ENCODE measurements at places on chromosomes 5 and 9.

DNA sequence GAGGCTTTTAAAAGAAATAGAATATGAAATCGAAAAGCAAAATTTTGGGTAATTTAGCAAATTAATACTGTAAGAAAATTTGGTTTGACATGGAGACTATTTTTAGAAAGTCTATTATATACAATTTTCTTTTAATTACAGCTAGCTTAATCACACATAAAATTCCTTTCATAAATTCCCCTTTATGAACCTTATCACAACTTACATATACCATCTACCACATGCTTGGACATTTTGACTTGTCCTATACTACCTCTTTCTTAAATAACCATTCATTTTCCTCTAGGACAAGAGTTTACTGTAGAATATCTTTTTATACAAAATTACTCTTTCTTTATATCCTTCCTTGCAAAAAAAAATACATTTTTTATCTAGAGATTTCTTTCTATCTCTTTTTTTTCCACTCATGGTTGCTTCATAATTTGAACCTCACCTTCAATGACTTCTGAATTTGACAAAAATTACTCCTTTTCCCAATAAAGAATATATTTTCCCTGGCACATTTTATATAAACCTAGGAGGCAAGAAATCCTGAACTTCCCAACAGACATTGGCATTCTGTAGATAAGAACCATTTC is 34.0 kb upstream of the SYK start:
- no peak for DNase-seq

- DNase-seq: no peak
These were observed 232.5 kb downstream of the GABRB2 start for GRCh38 chr5:161314033-161314432.

DNA sequence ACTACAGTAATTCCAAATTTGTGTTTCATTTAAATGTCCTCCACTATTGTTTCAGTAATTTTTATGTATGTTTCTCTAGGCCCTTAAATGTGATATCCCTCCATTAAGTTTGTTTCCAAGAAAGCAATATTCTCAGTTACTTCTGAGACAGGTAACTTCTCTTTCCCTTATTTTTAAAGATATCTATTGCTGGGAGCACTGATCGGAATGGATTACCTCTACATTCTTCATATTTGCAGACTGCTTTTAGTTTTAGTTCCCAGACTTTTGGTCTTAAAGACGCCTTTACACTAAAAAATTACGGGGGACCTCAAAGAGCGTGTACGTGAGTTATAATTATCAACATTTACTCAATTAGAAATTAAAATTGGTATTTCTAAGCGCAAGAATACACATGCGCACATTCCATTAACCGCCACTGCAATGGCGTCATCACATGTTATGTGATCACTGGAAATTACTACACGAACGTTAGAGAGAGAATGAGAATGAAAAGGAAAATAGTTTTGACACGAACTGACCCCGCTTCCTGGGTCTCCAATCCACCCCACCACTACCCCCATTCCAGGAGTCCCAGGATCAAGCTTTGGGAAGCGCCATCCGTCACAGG is 519 bp upstream of the RAD50 start:
- DNase-seq: no peak

DNA sequence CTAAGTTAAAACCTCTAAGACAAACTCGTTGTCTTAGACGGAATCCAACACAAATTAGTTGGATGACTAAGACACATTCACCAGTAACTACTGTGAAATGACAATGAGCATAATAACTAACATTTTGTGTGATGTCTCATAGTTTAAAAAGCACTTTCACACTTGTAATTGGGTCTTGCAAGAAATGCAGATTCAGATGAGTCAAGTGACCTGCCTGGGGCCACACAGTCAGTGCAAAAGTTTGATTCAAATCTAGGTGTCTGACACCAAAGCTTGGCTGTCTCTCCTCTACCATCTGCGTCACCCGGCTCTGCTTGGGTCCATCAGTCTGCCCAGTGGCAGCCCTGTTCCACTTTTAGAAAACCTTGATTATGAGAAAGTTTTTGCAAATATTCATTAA is 143.7 kb downstream of the TTLL11 start:
- DNase-seq: no peak

GRCh38 chr9:137467161-137467581 is 8.0 kb upstream of the NSMF start:
- DNase-seq: no peak

- no peak for DNase-seq
These were observed 31.2 kb downstream of the KCNMB1 start for GRCh38 chr5:170357955-170358444.

- DNase-seq: no peak
These were observed 4.8 kb downstream of the RAD50 start for GRCh38 chr5:132561601-132562000.

DNA sequence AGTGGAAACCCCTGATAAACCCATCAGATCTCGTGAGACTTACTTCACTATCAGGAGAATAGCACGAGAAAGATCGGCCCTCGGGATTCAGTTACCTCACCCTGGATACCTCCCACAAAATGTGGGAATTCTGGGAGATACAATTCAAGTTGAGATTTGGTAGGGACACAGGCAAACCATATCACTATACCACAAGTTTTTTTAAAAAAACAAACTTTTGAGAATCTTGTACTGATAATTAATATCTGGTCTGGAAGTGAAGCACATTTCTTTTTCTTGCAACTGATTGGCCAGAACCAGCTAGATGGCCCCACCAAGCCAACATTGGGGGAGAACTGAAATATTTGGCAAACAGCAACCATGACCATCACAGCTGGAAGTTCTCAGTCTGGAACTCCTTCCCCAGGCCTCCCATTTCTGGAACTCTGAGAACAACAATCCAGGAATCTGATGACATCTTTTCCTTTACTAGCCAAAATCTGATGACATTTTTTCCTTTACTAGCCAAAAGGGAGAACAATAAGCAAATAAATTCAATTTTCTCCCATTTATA is 51.8 kb upstream of the CDKN2B start:
- no peak for DNase-seq

DNA sequence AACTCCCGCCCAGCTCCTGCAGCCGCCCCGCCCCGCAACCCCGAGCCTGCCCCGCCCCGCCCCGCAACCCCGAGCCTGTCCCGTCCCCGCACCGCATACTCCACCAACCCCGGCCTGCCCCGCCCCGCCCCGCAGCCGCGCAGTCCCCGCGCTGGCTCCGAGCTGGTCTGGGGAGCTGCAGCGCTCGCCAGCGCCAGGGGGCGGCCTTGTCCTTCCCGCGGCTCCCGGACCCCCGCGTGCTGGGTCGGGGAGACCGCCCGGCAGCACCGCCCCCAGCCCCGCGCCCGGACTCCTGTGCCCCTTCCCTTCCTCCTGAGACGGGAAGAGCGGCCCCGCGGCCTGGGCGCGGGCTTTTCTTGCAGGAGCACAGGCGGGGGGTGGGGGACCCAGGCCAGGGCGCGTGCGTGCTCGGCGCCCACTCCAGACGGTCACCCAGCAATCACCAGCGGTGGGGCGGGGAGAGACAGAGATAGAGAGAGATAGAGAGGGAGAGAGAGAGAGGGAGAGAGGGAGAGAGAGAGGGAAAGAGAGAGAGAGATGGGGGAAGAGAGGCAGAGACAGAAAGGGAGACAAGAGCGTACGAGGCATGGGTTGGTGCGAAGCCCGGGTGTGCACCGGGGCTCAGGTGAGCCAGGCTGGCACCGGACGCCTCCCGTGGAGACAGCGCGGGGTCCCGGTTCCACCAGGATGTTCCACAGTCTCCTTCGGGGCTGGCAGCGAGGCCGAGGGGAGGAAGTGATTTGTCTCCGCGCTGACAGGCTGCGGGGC is 14.7 kb upstream of the TMEM250 start:
- no peak for DNase-seq

DNA sequence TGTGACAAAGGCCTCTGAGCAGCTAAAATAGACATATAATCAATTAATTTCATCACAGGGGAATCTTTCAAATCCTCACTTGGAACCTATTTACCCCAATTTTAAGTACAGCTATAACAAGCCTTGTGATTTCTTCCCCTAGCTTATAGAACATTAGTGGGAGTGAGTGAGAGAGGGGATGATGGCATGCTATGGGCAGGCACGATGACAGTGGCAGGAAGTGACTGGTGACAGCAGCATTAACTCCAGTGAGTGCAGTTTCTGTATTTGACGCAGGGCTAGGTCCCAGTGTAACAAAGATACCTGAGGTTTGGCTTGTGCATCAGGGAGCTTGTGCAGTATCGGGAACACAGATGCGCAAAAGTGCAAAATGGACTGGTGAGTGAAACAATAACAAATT is 54.1 kb downstream of the NPR3 start:
- DNase-seq: no peak

GRCh38 chr5:157994906-157995519 is 136.1 kb upstream of the CLINT1 start:
- DNase-seq: peak; percentile 8

DNA sequence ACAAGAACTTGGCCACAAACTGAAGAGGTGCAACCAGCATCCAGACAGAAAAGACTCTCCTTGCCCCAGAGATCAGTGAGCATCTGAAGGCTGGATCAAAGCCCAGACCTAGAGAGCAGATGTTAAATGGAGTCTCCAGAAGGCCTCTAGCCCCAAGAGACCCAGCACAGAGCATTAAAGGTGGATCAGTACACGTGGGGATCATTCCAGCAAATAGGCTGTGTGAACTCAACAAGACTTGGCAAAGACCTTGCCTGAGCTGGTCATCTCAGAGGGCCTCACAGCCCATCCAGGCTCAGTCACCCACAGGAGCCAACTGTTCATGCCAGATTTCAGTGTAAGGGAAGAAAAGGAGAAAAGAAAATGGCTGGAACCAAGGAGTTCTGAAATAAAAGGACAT is 214.0 kb downstream of the ENC1 start:
- DNase-seq: no peak

GRCh38 chr9:655875-656274 is 185.6 kb upstream of the DMRT1 start:
- no peak for DNase-seq

GRCh38 chr9:18256568-18256967 is 217.4 kb upstream of the ADAMTSL1 start:
- DNase-seq: no peak

GRCh38 chr9:93302586-93303257 is 118.8 kb downstream of the WNK2 start:
- DNase-seq: peak; percentile 24

DNA sequence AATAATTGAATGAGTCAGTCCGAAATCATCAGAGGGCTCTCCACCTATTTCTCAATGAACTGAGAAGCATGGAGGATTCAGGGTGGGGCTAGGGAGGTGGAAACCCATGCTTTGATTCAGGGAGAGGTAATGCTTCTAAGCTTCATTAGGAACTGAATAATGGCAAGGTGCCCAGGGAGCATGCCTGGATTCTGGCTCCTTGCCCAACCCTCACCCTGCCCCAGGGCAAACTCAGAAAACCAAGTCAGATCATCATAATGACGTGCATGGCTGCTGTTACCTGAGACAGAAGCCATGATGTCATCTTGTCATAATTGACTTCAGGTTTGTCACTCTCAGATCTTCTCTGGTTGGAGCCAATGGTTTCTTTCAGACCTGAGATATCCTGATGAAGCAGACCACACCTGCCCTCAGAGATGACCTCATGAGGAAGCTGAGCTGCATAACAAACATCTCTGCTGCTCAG is 199.6 kb downstream of the SYK start:
- no peak for DNase-seq

- DNase-seq: no peak
These were observed 102.0 kb upstream of the TSLP start for GRCh38 chr5:110969502-110969901.

GRCh38 chr5:175590471-175590881 is 67.4 kb upstream of the HRH2 start:
- DNase-seq: no peak

DNA sequence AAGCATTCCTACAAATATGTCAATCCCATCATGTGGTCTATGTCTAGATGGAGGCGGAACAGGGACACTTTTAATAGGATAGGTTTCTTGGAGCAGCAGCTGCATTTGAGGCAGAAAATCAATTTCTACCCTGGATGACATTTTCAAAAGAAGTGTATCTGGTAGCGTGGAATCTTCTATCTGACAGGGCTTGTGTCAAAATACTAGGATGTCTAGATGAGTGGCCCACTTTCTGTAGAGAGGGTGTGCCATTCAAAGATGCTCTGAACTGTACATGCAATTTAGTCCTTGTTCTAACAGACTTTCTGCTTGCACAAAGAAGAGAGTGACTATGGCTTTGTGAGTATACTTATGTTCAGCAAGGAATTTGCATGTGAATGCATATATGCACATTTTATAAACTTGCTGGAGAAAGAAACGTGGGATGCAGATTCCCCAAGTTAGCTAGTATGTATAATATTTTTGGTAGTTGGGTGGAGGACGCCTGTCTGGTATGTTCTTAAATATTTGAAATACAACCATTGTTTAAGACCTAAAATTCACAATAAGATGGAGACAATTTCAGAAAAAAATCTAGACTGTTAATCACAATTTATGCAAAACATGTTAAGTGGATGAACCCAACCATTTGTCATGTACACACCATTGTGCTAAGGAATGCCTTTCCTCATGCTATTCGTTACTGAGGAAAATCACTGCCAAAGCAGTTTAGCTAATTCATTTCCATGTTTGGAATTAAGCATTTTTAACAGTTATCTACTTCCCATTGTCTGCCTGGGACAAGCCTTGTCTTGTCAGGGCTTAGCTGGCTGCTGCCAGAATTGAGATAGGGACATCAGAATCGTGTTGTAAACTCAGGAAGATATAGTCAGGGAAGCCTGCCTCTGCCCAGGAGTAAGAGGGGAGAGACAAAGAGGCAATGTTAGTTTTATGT is 129.1 kb upstream of the MEF2C start:
- DNase-seq: no peak

DNA sequence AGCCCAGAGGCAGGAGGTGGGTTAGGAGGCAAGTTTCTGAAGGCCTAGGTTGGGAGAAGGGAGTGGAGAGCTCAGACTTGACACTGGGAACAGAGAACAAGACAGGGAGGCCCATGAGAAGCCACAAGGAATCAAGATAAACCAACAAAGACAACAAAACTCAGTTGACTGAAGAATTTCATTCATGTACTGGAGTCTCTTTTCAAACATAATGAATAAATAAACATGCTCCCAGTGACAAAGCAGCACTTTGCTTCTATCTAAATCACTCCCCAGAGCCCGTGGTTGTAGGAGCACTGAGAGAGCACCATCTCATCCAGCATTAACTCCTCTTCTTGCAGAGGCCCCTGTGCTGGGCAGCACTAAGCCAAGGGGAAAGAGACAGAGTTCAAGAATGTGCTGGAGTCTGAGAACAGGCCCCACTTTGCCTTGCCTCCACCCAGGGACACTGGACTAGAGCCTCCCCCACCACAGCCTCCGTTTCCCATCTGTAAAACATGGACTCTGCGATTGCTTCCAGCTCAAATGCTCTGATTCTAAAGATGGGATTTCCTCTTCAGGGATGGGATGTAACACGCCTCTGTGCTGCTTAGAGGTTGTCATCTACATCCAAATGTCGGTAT is 282.0 kb downstream of the SPOCK1 start:
- DNase-seq: no peak

- no peak for DNase-seq
These were observed 173.9 kb downstream of the TRPM3 start for GRCh38 chr9:70947511-70947910.

DNA sequence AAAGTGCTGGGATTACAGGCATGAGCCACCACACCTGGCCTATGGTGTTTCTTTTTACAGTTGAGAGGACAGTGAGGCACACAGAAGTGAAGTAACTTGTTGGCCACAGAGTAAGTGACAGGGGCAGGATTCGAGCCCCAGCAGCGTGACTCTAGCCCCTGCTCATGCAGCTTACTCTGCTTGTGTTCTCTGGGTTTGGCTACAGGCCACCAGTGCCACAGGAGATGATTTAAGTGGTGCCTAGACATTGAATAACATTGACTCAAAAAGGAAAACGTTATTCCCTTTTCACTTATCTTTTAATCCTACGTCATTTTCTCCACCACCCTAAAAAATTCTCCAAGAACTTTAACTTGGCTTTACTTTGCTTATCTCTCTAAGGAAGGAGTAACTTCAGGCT is 61.4 kb downstream of the SNX24 start:
- no peak for DNase-seq

Measured in stimulated activated CD8-positive, alpha-beta memory T cell treated with anti-CD3 and anti-CD28 coated beads, Interleukin-7, amount 100 ng/mL, for 48 hours (primary cell).